ENCODE measurements at places on chromosomes 4 and X. TPM values are rescaled to one million over a fixed set of nuclear protein-coding genes. Genes with fewer than 3 reads are reported as not detected.

Gene FOXR2
- total RNA-seq: not detected

Gene AMTN
- total RNA-seq: not detected

Gene PTPN13
- total RNA-seq: 73.0 TPM

Gene XAGE2
- total RNA-seq: not detected

Gene CT47B1
- not detected for total RNA-seq

Gene RNF175
- not detected for total RNA-seq

Gene TMEM31
- total RNA-seq: 0.32 TPM

Gene EDA2R
- 8.1 TPM for total RNA-seq

Gene NLRP2B
- total RNA-seq: not detected
